ENCODE measurements at places on chromosomes 3 and 15.

- no peak for DNase-seq
Measured at GRCh38 chr3:187465503-187465902, 97.3 kb downstream of the RTP4 start.

DNA sequence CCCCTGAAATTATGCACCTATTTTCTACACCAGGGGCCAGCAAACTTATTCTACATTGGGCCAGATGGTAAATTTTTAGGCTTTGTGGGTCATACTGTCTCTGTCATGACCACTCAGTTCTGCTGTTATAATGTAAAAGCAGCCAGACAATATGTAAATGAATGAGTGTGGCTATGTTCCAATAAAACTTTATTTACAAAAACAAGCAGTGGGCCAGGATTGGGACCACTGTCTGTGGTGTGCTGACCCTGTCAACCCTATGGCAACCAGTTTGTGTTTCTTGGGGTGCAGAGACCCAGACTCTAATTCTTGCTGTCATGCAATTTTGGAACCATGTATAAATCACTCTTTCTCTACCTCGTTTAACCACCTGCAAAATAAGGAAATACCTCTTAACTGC lies 74.7 kb downstream of the LRIG1 start:
- DNase-seq: no peak

DNA sequence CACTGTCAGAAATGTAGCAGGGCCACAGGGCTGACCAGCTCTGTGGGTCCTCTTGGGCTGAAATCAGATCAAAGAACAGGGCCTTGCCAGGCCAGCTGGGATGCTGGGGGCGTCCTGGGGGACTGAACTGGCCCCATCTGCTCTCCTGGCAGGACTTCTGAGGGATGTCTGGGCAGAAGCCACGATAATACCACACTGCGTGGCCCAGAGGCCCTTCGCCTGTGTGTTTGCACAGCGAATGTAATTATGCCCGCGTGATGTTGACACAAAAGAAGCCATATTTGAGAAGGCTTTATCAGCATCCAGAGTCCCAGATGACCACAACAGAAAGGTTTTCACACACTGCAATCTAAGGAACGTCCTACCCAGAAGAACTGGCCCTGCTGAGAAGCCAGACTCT lies 174.0 kb downstream of the RAB11A start:
- no peak for DNase-seq

- DNase-seq: no peak
Measured at GRCh38 chr3:72018343-72018984, 233.5 kb upstream of the PROK2 start.

DNA sequence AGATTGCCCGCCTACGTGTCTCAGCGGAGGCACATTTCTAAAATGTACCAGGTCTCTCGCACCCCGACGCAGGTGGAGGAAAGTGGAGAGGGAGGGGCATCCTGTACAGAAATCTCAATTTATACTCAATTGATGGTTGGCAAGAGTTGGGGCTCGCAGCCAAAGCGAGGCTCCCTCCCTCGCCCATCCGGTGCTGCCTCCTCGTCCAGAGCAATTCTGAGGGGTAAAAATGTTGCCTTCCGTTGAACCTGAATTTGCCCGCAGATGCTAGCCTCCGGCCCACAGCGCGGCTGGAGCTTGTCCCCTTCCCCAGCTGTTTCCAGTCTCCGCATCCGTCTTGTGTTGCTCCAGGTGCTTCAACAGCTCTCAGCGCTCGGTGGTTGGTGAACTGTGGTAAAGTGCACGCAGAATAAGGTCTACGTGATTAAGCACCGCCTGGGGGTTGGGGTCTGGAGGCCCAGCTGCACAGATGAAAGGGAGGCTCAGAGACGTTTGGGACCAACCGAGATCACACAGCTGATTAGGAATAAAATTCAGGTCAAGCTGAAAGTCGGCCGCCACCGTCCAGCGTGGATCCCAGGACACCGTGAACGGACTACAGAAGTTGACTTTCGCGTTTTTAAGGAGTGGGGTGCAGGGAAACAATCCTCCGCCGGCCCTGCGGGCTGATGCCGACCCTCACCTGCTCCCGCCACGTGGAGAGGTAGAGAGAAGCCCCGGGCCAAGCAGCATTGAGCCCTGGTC lies 846 bp upstream of the POLG start:
- DNase-seq: no peak

DNA sequence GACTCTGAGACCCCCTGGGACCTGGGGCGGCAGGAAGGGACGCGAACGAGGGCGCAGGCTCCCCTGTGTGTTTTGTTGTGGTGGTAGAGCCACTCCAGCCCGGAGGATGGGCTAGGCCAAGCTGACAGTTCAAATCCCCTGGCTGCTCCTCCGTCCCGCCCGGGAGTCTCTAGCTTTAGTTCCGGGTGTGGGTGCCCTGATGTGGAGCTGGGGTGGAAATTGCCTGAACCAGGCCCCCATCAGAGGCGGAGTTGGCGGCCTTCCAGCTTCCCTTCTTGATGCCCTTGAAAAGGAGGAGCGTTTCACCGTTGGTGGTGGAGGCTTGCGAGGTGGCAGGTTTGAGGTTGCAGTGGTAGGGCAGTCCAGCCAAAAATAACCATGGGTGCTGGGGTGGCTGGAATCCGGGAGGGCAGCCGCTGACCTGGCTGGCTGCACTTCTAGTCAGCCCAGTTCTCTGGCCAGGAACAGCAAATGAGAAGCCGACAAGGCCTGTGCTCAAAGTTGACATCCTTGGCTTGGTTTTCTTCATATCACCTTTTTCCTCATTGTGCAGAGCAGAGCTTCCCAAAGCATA lies 817 bp downstream of the CLK3 start:
- peak; percentile 25 for DNase-seq

- peak; percentile 61 for DNase-seq
Measured at GRCh38 chr3:71582612-71583565, 639 bp downstream of the FOXP1 start.

DNA sequence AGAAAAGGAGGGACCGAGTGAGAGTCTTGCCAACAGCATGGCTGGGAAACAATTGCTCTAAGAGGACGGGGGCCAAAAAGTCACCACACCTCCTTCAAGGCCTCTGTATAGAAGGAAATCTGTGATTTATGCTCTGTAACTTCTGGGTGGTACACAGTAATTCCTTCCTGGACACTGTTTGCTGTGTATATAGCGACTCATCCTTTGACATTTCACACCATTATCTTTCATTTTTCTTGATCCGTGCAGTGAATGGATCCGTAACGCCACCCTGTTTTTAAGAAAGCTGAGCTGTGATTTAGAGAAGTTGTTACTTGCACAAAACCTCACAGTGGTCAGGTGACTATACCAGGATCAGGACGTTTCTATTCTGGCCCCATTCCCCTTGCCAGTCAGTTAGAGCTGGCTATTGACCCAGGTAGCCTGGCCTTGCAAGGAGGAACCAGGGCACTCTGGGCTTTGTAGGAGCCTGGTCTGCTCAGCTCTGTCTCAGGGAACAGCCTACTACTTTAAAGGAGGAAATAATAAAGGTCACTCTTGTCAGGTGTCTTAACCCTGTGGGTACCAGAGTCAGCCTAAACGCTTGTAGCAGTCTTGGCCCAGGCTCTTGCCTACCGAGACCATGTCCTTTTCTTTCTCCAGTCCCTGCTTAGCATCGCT lies 86.5 kb upstream of the MYZAP start:
- DNase-seq: no peak

DNA sequence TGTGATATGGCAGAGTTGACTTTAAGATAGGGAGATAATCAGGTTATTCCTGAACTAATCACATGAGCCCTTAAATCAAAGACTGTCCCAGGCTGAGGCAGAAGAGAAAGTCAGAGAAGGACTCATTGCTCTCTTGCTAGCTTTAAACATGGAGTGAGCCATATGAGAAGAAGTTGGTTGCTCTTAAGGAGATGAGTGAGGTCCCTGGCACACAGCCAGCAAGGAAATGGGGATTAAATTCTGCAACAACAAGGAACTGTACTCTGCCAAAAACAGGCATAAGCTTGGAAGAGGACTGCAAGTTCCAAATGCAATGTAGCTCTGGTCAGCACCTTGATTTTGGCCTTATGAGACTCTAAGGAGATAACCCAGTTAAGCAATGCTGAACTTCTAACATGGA lies 457.0 kb downstream of the PLOD2 start:
- no peak for DNase-seq

DNA sequence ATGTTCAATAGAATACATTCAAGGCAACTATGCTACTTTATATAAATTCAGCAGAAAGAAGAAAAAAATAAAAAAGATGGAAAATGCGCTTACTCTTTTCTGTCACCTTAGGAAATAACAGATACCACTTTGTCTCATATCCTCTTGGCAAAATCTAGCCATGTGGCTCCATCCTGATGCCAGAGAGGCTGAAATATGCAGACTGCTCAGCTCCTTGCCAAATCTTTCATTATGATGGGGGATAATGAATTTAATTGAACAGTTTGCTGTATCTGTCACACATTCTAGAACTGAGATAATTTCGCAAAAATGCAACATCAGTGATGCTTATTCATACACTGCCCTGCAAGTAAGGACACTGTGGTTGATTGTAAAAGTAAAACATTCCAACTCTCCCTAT lies 1081.5 kb downstream of the PLOD2 start:
- DNase-seq: no peak

DNA sequence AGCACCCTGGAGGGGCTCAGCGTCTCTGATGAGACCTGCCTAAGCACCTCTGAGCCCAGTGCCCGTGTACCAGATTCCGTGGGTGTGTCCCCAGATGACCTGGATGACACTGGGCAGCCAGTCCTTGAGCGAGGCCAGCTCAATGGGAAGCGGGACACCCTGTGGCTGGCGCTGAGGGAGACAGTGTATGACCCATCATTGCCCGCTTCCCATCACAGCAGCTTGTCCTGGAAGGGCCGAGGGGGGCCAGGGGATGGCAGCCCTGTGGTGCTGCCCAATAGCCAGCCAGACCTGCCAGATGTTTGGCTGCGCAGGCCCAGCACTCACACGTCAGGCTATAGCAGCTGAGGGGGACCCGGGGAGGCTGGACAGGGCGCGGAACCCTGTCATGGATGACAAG lies 12.0 kb downstream of the DISP2 start:
- DNase-seq: no peak

DNA sequence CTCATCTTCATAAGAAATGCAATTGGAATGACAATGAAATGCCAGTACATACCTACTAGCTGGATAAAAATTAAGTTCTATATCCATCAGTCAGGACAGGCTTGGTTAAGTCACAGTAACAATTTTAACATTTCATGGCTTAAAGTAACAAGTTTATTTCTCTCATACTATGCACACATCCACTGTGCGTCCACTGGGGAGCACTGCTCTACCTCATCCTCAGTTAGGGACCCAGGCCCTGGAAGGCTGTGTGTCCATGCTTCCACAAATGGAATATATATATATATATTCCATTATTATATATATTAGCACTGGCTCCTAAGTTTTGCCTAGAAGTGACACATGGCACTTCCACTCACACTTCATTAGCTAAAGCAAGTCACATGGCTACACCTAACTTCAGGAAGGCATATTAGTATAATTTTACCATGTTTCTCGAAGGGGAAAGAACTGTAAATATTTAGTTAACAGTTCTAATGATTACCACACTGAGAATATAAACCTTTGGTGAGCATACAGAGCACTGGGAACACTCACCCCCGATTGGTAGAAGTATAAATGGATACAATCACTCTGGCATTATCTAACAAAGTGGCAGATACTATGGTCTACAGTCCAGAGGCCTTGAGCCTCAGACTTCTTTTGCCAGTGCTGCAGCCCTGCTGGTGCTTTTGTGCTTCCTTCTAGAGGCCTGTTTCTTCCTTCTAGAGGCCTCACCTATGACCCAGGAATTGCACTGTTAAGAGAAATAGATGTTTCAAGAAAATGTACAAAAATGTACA lies 28.6 kb downstream of the AP3S2 start:
- no peak for DNase-seq

GRCh38 chr15:87031540-87032230 lies 952.0 kb downstream of the AGBL1 start:
- DNase-seq: no peak

DNA sequence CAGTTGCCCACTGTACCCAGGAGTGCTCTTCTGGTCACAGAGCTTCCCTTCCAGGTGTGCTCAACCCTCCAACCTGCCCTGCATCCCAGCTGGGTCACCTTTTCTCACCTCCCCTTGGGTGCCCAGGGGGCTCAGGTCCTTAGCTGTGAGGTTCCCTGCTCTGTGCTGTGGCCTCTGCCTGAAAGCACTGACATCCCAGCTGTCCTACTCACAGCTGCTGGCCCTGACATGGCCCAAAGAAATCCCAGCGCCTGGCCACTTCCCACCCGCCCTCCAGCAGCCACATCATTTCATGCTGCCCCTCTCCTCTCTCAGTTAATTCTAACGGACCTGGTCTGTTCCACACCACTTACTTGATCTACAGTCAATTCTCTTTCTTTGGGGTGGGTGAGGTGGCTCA lies 79.9 kb downstream of the ISG20 start:
- DNase-seq: no peak

GRCh38 chr3:127886231-127886955 lies 28.6 kb upstream of the KBTBD12 start:
- DNase-seq: no peak

- no peak for DNase-seq
Measured at GRCh38 chr15:25796395-25796794, 66.7 kb downstream of the ATP10A start.

DNA sequence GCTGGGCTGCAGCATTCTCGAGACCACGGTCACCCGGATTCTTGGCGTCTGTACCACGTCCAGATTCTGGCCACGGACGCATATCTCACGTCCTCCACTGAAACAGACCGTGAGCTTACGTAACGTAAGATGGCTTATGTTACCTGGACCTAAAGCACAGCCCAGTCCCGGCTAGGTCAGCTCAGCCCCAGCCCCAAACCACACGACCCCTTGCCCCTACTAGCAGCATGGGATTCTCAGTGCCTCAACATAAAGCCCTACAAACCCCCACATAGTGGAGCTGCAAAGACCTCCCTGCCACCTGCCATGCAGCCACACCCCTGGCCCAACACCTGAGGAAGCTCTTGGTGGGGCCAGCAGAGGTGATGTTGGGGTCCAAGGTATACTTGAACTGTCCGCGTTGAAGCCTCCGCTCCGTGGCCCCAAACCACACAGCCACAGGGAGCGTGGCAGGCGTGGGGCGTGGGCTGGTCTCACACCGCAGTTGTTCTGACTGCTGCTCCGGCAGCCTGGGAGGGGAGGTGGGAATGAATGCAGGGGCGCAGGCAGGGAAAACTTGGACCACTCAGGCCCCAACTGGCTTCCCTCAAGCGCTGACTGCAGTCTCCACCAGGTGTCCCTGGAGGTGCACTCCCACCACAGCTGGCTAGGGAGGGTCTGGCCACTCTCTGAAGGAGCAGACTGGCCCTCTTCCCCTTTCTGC lies 14.5 kb downstream of the PLXNB1 start:
- no peak for DNase-seq

DNA sequence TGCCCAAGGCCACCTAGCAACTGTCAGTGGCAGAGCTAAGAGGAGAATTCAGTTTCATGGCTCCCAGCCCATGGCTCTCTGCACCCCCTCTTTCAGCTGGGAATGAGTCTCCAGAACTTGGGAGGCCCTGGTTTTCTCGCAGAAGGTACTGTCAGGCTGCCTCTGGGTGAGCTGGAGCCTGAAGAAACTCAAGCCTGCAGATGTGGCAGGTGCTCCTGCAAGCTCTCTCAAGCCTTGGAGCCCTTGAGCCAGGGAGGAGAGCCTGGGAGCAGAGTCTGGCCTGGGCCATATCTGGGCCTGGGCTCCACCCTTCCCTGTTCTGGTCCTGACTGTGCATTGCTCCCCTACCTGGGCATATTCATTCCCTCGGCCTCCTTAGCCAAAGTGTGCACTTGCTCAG lies 74.4 kb upstream of the TLE3 start:
- no peak for DNase-seq

Measured in activated naive CD8-positive, alpha-beta T cell treated with anti-CD3 and anti-CD28 coated beads, Interleukin-2, amount 50 U/mL, for 16 hours (primary cell).